Spinal cord (tissue), 10 donors: ENCODE measurements at places on chromosomes 12 and 14.

DNA sequence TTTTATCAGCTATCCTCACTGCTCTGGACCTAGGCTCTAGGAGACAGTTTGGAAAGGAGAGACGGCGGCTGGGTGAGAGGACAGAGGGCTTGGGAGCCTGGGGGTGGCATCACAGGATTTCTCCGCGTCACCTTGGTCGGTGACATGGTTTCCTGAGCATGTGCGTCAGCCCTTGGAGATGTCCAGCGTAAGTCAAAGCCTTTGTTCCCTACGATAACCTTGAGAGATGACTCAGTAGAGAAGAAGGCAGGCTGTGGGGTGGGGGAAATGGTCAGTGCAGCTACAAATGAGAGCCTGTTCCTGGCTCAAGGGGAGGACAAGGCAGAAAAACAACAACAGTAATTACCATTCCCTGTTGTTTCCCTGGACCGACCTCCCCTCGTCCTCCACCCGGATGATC lies 90.2 kb upstream of the TBX3 start:
- no peak overlapping the region for H3K27ac ChIP-seq
- no peaks in the 10 kb centered on the region for H3K27me3 ChIP-seq
- no peak overlapping the region for H3K4me3 ChIP-seq
- H3K4me1 ChIP-seq = no peaks in the 10 kb centered on the region

GRCh38 chr14:81710232-81710845 lies 176.7 kb upstream of the SEL1L start:
- no peaks in the 10 kb centered on the region for H3K27me3 ChIP-seq
- H3K27ac ChIP-seq = no peak overlapping the region
- DNase-seq = no peak
- H3K36me3 ChIP-seq = no peaks in the 10 kb centered on the region
- no peaks in the 10 kb centered on the region for H3K4me1 ChIP-seq

DNA sequence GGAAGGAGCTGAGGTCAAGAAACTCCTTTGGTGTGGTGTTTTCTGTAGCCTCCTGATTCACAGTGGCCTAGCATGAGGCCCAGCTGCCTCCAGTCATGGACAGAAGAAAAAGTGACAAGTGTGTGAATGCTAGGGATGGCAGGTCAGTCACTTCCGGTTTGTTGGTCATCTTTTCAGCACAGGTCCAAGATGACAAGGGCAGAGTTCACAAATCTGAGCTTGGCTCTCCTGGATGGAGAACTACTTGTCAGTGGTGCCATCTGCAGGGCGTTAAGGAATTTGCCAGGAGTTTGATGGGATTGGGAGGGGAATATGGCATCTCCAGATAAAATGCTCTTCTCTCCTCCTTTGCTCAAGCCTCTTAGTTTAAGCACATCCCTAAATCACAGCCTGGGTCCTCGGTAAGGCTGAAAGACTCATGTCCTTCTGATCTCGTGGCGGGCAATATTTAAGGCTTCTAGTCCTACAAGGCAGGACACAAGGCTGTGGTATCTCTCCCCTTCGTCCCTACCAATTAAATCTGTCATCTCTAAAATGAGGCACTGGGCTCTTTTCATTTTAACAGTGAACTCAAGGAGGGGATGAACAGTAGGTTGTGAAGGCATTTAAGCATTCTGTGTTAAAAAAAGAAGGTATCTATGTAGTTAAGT lies 10.0 kb downstream of the TUBA1B start:
- DNase-seq = no peak
- H3K36me3 ChIP-seq = no peaks in the 10 kb centered on the region
- no peak overlapping the region for H3K4me3 ChIP-seq
- no peak overlapping the region for H3K27ac ChIP-seq

GRCh38 chr12:3033539-3033867 lies 43.7 kb upstream of the TSPAN9 start:
- H3K4me1 ChIP-seq = peaks cover 48% of the 10 kb centered on the region
- H3K27me3 ChIP-seq = no peaks in the 10 kb centered on the region
- H3K27ac ChIP-seq = no peak overlapping the region
- no peak for DNase-seq
- H3K36me3 ChIP-seq = no peaks in the 10 kb centered on the region

DNA sequence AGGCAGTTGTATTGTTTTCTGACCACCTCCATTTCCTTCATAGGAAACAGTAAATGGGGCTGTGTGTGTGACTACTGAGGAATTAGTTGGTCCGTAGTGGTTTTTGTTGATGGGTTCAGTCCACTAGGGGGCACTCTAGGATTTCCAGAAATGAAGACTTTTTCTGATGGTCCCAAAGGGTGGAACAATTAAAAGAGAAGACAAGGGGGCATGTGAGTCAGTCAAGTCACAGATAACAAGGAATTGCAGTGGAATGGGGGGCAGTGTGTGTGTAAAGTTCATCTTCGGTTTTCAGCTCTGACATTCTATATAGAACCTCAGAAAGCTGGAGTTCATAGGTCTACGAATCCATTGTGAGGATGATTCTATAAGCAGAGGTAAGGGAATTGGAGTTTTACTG lies 186.6 kb upstream of the OR4E1 start:
- H3K27me3 ChIP-seq = no peaks in the 10 kb centered on the region
- H3K4me1 ChIP-seq = no peaks in the 10 kb centered on the region
- H3K27ac ChIP-seq = no peak overlapping the region
- H3K4me3 ChIP-seq = no peak overlapping the region

GRCh38 chr12:124541322-124541721 lies 26.1 kb downstream of the NCOR2 start:
- peaks cover 29% of the 10 kb centered on the region for H3K36me3 ChIP-seq
